ENCODE measurements at places on chromosomes 7 and 10.

DNA sequence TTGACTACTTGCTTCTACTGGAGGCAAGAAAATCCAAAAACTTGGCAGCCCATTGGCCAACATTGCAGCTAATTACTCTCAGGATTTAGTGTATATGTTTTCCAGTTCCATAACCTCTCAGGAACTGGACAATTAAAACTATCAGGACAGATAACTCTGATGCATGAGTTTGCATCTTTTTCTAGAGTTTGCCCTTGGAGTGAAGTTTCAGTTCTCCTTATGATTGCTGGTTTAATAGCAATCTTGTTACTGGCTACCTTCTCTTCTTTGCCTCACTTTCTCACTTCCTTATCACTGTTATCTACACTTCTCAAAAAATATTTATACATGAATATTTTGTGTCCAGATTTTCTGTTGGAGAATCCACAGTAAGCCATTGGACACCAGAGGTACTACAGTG is 735.9 kb downstream of the PCDH15 start:
- DNase-seq = no peak

- DNase-seq = no peak
Observed at GRCh38 chr7:115499956-115500355, 530.6 kb downstream of the TFEC start.

- no peak for DNase-seq
Observed at GRCh38 chr10:132906106-132906505, 36.3 kb downstream of the CFAP46 start.

GRCh38 chr10:19231034-19231433 is 182.4 kb downstream of the MALRD1 start:
- DNase-seq = no peak

DNA sequence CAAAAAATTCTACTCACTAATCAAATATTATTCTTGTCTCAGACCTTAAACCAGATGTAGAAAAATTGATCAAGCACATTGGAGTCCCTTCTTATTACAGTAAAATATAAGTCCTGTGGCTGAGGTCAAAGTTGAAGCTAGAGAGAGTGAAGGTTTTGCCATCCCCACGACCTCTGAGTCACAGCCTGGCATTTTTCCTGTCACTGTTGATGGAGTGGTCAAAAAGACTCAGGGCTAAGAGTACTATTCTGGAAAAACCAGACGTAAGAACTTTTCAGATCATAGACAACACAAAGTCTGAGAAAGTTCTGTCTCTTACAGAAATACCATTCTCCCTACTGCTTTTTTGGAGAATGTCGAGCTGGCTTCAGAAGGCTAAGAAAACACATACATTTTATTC is 323.7 kb upstream of the ANKRD30A start:
- DNase-seq = no peak

- no peak for DNase-seq
Observed at GRCh38 chr10:43970717-43971116, 322.0 kb upstream of the ZNF32 start.

- no peak for DNase-seq
Observed at GRCh38 chr10:129170812-129171211, 296.2 kb upstream of the MGMT start.

- no peak for DNase-seq
Observed at GRCh38 chr10:66931340-66931948, 5.6 kb downstream of the LRRTM3 start.

GRCh38 chr7:127683776-127684681 is 32.0 kb downstream of the SND1 start:
- no peak for DNase-seq

GRCh38 chr10:76736392-76736791 is 901.2 kb downstream of the KCNMA1 start:
- DNase-seq = no peak

Data from esophagus muscularis mucosa (tissue), 4 donors.